ENCODE measurements at places on chromosomes 7 and 10.

- DNase-seq: no peak
These were observed 49.9 kb upstream of the MGMT start for GRCh38 chr10:129416956-129417765.

DNA sequence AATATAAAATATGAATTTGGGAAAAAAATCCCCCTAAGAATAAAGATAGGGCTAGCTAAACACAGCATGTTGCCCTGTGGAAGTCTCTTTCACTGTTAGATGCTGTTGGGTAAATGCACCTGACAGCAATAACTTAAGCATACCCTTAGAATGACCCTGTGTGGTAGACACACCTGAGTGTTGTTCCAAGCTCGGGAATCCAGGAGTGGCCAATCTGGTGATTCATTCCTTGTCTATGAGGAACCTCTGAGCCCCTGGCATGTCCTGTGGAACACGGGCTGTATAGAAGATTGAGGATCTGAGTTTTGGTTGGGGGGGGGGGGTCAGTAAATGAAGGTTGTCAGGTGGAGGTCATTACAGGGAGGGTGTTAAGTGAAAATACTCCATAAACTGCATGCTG lies 730.0 kb upstream of the IGFBP3 start:
- DNase-seq: peak; percentile 99

GRCh38 chr7:87941138-87941537 lies 7.1 kb downstream of the ADAM22 start:
- no peak for DNase-seq

DNA sequence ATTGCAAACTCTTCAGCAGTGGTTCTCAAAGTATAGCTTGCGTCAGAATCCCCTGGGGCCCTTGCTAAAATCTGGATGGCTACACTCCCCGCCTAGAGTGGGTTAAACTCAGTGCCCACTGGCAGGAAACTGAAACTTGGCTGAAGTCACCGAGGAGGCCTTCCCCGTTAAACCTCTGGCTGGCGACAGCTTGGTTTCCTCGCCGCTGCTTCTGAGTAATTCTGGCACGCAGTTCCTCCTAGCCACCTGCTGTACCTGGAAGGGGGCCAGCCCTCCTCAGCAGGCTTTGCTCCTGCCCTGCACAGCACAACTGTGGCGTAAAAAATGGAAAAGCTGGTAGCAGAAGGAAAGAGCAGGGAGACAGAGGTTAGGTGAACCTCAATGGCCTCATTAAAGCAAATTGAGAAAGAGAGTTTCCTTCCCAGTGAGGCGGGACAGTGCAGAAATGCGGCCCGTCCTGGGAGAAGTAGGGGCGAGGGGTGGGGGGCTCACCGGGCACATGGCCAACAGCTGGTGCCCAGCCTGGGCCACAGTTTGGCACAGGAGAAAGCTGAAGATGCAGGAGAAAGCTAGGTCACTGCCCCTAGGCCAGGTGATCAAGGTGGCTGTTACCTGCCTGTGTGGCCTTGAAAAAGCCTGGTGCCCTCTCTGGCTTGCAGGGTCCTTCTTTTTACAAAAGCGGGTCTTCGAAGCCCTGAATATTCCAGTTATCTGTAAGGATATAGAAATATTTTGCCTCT lies 46.6 kb downstream of the ALOX5 start:
- peak; percentile 33 for DNase-seq

GRCh38 chr7:5779141-5779540 lies 2.3 kb downstream of the RNF216 start:
- DNase-seq: no peak

DNA sequence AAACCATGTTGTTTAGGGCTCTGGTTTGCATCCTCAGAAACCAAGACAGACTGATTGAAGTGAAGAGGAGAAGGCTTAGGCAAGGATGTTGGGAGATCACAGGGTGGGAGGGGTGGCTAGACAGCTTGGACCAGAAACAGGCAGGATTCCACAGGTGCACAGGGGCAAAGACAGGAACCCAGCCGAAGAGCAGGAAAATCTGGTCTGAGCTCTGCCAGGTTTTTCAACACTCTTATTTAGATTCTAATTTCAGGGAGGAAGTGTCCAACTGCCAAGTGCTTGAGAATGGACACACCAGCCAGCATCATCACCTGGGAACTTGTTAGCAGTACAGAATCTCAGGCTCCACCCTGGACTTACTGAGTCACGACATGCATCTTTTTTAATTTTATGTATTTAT lies 93.8 kb downstream of the MARCHF5 start:
- peak; percentile 14 for DNase-seq

GRCh38 chr7:151456276-151456675 lies 16.3 kb upstream of the CRYGN start:
- no peak for DNase-seq

DNA sequence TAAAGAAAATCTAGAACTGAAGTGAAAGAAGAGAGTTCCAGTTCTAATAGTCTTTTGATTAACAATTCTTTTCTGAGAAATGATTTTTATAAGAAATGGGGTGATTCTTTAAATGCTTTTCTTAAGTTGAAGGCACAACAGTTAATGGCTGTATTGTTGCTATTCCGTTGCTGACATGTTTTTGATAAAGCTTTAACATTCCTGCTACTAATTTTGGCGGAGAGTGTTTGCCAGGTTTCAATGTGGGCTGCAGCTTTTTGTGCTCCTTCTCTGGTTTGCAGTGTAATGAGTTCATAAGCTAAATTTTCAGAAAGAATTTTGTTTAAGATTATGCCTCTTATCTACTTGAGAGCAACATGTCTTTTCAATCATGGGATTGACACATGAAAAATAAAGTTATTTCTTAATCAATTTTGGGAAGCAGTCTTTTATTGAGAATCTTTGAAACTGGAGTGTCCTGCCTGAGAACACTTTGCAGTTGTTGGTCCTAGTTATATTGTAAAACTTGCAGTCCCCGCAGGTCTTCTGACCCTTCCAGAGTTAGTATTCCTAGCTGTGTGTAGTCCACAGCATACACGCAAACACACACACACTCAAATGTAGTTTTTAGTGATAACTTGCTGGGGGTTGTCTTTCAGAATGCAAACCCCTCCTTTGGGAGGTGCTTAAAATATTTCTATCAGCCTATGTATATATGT lies 56.7 kb downstream of the COL17A1 start:
- no peak for DNase-seq

GRCh38 chr7:100370303-100370702 lies 3.0 kb upstream of the PILRA start:
- DNase-seq: no peak

GRCh38 chr7:36280840-36281812 lies 108.5 kb upstream of the ANLN start:
- DNase-seq: peak; percentile 72

GRCh38 chr7:48083114-48083830 lies 5.8 kb upstream of the UPP1 start:
- DNase-seq: no peak

- DNase-seq: no peak
These were observed 23.8 kb upstream of the AHR start for GRCh38 chr7:17274551-17275245.

DNA sequence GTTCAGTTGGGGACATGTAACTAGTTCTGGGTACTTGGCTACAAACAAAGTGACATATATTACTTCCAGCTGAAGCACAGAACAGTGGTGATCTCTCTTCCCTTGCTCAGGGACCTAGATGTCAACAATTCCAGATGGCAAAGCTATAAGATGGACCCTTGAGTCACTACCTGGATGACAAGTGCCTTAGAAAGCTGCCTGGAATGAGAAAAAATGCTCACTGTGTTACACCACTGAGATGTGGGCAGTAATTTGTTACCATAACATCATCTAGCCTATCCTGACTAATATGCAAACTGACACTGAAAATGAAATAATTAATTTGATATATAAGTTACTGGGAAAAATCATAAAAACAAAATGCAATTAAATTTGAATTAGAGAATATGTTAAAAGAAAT lies 16.4 kb upstream of the CTTNBP2 start:
- no peak for DNase-seq

Data from epithelial cell of prostate (primary cell).